ENCODE measurements at places on chromosomes 3 and 15.

DNA sequence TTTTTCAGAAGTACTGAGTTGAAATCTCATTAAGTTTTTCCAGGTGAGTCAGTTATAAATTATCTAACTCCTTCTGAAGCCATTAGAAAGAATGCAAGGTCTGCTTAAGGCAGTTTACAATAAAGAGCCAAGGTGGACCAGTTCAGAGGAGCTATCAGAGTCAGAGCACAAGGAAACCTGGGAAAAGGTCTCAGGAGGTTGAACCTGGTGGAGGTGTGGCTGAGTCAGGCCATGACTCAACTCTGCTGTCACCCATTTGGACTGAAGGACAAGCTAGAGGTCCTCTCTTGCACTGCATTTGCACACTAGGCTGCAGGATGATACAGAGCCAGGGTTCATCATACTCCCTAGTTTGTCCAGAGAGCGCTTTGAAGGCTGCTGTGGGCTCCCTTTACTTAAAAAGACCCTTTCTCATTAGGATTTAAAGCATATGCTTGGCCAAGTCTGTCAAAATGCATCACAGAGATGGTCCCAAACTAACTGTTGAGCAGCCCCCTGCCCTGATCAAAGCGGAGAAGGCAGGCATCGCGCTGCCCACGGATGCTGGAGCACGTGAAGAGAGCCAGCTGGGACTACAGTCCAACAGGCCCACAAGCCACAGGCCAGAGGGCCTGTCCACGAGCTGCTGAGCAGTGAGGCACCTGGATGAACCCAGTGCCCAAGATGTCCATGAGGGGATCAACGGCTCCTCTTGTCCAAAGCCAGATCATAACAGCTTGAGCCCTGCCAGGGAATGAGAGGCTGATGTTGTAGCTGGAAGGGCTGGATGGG, 26.0 kb upstream of the MRPS22 start:
- DNase-seq, result no peak

GRCh38 chr3:167843886-167844285, 108.4 kb downstream of the SERPINI1 start:
- DNase-seq, result no peak

DNA sequence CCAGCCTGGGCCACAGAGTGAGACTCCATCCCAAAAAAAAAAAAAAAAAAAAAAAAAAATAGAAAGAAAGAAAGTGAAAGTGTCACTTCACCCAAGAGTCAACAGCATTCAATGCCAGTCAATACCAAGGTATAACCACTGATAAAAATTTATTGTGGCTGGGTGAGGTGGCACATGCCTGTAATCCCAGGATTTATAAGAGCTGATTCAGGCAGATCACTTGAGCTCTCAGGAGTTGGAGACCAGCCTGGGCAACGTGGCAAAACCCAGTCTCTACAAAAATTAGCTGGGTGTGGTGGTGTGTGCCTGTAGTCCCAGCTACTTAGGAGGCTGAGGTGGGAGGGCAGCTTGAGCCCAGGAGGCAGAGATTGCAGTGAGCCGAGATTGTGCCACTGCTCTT, 46.5 kb upstream of the PIK3CB start:
- no peak for DNase-seq

- DNase-seq, result no peak
These were observed 2.7 kb upstream of the TMEM87A start for GRCh38 chr15:42275780-42276391.

GRCh38 chr3:181358562-181358961, 353.2 kb upstream of the SOX2 start:
- DNase-seq, result no peak

GRCh38 chr3:166444756-166445155, 607.5 kb upstream of the BCHE start:
- DNase-seq, result no peak

DNA sequence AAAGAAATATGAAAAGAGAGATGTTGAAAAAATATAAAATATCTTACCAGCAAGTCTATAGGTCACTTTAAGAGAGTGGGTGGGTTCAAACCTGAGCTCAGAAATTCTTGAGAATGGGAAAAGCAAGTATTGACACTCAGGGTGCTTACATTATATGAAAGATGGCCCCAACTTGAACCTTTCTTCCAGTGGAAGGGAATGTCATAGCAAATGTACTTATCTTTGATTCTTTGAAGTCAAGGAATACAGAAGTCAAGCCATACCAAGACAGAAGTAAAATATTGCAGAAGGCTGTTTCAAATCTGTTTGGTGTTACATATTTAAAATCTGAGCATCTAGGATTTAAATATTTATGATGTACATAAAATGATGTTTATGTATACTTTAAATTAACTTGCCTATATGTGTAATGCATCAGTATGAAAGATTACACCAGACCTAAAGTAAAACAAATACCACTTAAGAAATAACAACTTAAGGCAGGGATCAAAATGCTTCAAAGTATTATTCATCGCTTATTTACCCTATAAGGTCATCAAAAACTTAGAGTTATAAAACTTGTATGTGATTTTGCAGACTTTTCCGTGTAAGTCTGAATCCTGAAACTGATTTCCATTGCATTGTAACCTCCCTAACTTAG, 8.7 kb downstream of the MME start:
- DNase-seq, result no peak

GRCh38 chr15:70414626-70415025, 316.9 kb upstream of the TLE3 start:
- DNase-seq, result no peak

- no peak for DNase-seq
These were observed 4.1 kb downstream of the SV2B start for GRCh38 chr15:91104111-91104510.

DNA sequence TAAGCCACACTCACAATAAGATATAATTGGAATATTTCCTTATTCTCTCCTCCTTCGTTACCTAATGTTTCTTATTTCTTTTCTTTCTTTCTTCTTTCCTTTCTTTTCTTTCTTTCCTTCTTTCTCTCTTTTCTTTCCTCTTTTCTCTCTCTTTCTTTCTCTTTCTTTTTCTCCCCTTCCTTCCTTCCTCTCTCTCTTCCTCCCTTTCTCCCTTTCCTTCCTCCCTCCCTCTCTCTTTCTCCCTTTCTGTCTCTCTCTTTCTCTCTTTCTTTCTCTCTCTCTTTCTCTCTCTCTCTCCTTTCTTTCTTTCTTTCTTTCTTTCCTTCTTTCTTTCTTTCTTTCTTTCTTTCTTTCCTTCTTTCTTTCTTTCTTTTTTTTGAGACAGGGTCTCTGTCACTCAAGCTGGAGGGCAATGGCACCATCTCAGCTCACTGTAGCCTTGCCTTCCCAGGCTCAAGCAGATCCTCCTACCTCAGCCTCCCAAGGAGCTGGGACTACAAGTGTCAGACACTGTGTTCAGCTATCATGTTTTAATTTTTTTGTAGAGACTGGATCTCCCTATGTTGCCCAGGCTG, 19.3 kb upstream of the PIAS1 start:
- no peak for DNase-seq

GRCh38 chr3:32843510-32844321, 25.9 kb downstream of the TRIM71 start:
- no peak for DNase-seq

DNA sequence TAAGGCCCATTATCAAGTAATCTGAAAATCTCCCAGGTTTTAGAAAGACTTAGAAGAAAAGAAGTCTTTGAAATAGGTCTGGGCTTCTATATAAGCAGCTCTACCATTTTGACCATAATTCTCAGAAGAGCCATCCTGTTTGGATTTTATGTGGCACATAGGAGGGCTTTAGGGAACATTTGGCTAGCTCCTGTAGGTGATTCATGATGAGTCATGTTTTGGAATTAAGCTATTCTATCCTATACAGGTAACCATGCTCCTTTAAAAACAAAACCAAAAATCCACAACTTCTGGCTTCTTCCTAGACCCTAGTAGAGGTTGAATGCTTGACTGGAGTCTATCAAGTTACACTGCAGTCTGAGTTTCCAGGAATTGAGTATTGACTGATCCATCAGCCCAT, 8.9 kb downstream of the SST start:
- no peak for DNase-seq

DNA sequence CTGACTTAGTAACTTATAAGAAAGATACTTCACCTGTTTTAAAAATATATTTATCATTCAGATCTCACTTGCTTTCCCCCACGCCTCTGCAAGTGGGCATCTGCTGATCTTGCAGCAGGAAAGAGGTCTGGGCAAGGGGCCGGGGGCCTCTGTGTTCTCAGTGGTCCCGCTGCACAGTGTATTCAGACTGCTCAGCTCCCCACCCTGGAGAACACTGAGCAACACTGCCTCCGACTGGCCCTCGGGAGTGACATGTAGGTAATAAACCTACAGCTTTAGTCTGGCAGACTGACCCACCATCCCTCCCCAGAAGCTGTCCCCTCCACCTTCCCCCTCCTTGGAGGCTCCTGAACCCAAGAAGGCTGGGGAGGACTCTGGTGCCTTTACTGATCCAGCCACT, 43.8 kb downstream of the GABRB3 start:
- DNase-seq, result no peak

DNA sequence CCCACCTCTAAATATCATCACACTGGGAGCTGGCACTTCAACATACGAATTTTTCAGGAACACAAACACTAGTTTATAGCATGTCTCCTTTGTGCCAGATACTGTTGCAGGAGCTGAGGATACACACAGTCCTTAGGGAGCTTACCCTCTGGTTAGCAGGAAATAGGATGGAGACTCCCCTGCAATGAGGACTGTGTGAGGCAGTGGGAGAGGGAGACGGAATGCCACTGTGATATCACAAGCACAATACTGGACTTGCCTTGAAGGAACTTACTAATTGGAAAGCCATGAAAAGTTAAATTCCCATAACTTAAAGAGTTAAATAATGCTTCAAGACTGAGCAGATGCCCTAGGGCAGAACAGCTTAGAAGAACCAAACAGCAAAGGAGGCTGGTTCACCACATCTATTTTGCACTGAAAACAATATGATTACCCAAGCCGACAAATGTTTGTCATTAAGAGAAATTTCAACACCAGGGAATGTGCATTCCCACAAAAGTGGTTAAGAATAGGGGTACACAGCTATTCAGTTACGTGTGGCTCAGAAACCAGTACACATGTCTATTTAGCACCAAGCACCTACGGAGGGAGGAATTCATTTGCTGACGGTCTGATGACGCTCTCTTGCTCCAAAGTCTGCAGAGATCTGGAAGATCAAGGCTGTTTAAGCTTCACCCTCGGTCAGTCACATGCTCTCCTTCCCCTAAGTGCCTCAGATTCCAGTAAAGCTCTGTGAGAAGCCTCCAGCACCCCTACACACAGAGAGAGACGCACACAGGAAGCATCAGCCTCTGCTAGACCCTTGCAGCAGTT, 5.2 kb downstream of the TBC1D2B start:
- no peak for DNase-seq

DNA sequence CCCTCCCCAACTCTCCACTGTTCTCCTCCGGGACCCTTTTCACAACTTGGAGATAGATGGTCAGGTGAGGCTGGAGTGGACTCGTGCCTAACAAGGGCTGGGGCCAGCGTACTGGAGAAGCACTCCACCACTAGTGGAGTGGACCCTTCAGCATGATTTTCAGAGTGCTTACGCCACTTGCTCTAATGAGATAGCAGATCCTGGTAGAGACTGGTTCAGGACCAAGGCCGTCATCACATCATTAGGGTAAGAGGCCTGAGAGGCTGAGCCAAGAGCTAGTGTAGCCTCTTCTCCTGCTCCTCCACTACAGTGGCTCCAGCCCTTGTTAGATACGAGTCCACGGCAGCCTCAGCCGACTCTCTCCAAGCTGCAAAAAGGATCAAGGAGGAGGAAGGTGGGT, 66.9 kb upstream of the NTRK3 start:
- no peak for DNase-seq

GRCh38 chr15:84911879-84912660, 27.6 kb downstream of the SLC28A1 start:
- DNase-seq, result no peak

DNA sequence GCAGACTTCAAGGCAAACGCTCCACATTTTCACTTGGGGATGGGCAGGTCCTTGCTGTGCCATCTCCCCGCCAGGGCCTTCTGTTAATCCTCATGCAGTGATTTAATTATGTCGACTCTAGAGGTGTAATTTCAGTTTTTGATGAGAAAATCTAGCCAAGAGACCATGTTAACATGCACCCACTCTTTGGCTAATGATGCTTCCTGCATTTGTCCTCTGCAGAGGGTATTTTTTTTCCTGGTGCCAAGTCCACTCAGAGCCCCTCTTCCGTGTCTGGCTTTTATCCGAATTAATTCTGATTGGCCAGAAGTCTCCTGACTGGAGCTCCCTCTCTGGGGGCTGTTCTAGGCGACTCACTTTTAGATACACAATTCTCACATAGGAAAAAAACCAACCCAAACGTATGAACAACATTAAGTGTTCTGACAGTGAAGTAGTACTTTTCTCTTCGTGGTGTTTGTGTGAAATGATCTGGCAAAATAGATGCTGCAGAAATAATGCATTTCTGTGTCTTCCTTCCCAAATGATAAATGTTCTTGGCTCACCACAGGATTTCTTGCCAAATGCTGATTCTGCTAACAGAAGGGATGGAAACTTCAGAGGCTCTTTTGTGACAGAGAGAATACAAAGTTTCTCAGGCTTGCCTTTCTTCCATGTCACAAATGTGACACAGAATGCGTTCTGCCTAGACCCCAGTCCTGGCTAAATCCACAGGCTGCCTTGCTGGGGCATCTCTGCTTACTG, 190.0 kb downstream of the CACNA2D3 start:
- DNase-seq, result no peak

DNA sequence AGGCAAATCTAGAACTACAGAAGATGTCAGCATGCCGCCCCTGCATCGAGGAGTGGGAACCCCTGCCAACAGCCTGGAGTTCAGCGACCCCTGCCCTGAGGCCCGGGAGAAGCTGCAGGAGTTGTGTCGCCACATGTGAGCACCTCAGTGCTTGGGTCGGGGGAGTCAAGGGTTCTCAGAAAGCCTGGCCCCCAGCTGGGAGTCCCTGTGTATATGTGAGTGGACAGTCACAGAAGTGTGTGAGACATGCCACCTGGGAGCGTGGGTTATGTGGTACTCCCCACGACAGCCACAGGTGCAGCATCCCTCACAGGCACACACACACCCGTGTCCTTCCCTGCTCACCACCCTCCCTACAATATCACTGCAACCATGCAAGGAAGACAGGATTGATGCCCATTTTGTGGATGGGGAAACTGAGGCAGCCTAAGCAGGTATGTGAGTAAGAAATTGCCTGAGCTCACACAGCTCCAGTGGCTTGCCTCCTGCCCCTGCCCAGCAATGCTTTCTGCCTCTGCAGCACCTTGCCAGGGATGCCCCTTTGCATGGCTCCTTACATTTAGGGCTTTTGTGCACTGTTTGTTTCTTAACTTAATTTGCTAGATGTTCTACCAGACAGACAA, 28.3 kb downstream of the C3orf20 start:
- DNase-seq, result no peak

DNA sequence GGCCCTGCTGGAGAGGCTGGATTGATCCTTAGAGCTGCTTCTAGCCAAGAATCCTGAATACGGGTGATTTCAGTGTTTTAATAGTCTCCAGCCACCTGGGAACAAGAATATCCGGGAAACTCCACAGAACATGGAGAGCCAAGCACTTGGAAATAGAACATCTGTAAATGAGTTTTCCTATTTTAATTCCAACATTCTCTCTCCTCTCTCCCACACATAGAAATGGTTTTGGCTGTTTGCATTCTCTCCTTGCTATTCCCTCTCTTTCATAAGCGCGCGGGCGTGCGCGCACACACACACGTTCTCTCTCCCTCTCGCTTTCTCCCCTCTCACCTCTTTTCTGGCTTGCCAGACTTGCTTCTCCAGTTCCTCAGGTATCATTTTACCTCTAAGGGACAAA, 50.6 kb downstream of the GADL1 start:
- no peak for DNase-seq

GRCh38 chr15:34722439-34722836, 32.4 kb downstream of the GJD2 start:
- no peak for DNase-seq
